ENCODE measurements at places on chromosomes 6 and 20.

GRCh38 chr6:41638935-41639808 lies 904 bp downstream of the MDFI start:
- DNase-seq, result peak; percentile 10

DNA sequence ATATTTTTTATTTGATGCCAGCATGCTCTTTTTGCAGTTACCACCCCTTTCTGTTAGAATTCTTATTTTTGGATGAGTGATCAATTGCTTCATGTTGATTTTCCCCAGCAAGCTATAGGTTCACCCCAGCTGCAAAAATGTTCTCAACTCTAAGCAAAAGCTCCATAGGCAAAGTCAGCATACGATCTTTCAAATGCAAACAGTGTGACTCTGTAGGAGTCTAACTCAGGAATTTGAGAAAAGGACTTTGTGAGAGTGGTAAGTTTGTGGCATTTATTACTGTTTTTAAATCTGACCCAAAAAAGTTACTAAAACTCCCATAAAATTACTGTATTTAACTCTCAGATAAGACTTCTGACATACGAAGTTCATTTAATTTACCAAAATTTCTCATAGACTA lies 134.9 kb upstream of the HSF2 start:
- DNase-seq, result no peak

GRCh38 chr6:36683145-36683655 lies 4.7 kb downstream of the CDKN1A start:
- DNase-seq, result no peak

DNA sequence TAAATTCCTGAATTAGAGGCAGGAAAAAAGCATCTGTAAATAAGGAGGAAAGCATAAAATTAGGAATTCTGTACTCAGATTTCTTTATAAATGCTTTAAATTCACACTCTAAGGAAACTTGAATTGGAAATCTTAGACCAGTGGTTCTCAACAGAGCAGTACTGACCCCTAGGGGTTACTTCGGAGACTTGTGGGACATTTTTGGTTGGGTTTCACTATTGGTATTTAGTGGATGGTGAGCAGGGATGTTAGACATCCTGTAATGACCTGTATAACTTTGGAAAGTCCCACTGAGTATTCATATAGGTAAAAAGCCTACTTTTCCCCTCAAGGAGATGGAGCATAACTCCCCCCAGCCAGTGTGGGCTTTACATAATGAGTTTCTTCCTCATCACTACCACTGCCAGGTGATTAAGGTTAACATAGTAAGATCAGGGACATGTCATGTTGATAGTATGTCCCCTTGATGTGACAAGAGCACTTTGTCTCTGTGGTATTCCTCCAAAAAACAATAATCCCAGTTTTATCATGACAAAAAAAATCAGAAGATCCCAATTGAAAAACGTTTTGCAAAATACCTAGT lies 31.0 kb downstream of the GLO1 start:
- DNase-seq, result peak; percentile 51

DNA sequence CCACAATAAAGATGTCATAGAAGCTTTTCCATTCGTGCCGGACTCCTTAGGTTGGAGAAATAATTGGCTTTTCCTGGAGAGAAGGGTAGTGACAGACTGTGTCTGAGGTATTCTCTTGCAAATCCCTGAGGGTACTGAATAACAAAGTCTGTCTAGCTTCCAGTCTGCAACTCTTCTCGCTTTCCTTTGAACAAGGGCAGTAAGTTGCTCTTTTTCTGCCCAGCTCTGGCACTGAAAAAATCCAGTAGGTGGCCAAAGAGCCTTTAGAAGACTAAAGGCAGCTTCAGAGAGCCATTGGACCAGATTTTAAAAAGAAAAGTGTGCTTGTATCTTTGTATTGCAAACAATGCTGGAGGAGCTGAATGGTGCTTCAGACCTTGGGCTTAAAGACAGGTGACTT lies 20.7 kb upstream of the RREB1 start:
- peak; percentile 22 for DNase-seq

DNA sequence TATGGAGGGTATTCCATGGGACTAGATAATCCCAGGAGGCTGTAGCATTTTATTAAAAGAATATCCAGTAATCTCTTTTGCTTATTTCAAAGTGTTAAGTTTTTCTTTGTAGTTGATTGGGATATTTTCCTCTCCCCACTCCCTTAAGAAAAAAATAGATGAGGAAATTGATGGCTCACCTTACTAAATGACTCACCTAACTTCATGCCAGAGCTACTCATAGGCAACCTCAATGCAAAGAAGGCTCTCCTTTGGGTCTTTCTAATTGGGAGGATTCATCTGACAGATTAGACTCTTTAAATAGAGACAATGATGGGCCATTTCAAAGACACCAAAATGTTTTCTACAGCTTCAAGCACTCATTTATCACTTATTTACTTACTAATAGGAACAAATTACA lies 528.5 kb upstream of the BTBD3 start:
- no peak for DNase-seq

DNA sequence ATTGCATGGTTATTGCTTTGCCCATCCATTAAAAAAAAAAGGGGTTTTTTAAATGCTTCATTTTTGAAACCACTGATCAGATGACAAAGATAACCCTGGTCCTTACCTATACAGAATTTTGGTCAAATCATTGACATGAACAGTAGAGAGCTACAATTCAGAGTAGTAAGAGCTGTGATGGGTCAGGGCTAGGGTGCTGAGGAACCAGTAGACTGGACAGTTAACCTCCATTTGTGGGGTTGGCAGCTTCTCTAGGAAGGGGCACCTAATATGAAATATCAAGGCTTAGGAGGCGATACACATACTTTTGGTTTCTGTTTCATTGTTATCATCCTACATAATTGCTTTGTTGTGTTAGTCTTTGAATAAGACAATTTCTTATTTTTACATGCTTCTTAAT lies 55.1 kb downstream of the ORC3 start:
- no peak for DNase-seq

DNA sequence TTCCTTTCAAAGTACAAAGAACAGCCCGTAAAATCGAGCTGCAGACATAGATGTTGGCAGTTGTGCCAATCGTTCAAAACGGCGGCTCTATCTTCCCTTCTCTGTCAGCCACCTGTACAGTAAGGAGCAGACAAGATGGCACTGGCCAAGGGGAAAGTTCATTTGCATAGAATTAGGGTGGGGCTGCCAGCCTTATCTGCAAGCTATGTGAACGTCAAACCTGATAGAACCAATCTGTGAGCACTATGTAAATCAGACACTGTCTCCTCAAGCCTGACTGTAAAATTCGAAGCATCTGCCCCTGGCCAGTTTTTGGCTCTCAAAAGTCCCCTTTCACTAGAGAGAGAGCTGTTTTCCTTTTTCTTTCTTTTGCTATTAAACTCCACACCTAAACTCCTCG lies 374.5 kb downstream of the EPM2A start:
- no peak for DNase-seq

GRCh38 chr6:6619021-6619794 lies 30.7 kb downstream of the LY86 start:
- no peak for DNase-seq

DNA sequence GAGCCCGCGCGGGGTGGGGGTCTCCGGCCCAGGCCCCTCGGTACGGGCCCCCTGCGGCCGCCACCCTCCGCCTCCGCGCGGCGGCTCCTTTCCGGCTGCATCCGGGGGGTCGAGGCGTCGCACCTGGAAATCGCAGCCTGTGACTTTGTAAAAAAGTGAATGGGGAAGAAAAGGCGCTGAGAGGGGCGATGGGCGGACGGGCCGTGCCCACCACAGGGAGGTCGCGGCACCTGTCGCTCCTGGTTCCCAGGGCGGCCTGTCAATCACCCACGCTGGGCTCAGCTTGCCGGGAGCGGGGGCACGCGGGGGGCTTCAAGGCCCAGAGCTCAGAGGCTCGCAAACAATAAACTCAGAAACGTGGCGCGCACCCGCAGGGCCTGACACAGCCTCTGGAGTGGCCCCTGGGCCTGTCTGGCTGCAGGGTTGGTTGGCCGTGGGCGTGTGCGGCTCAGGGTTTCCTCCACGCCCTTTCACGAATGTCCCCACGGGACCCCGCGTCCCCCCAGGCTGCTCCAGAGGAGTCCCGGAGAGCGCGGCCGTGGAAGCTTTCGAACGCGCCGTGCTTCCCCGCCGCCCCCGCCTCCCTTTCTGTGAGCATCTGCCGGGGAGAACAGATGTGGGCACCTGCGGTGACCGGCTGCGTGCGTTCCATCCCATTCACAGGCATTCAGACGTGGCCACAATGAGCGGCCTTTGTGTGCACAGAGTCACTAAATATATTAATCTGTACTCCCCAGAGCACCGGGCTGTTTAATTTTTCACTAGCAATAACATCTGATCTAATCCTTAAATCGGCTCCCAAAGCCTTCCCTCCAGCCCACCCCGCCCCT lies 6.1 kb upstream of the DLL1 start:
- no peak for DNase-seq

- DNase-seq, result no peak
These were observed 183.1 kb upstream of the MARCKS start for GRCh38 chr6:113674075-113674474.

- peak; percentile 26 for DNase-seq
These were observed 64.9 kb downstream of the C6orf58 start for GRCh38 chr6:127641905-127642304.

DNA sequence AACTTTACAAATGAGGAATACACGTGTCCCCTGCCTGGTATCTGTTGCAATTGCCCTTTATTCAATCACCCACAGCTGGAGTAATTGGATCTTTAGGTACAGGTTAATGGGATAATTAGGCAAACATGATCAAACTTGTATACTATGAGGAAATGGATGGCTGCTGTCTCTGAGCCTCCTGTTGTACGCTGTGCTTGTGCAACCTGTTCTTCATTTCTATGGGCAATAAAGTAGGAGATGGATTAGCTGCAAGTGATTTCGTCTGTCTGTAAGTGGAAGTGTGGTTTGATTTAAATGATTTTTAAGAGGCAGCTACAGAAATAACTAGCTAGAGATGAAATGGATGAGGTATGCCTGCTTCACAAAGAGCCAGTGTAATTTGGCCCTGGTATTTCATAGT lies 474.1 kb downstream of the RNF144B start:
- DNase-seq, result no peak

- no peak for DNase-seq
These were observed 244.4 kb upstream of the HSF2 start for GRCh38 chr6:122154912-122155575.

DNA sequence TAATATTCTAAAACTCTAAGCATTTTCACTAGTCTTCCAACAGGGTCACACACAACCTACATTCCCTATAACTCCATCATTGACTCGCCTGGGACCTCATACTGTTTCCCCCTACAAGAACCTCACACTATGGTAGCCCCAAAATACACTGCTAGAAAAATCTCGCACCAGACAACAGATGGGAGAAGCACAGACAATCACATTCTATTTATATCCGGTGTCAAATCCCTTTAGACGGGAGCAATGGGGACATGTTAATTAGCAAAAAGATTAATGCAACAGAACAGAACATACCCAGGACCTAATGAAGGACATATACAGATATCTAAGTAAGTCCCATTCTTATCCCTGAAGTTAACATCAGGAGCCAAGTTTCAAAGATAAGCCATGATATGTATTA lies 33.6 kb downstream of the TMX4 start:
- no peak for DNase-seq

DNA sequence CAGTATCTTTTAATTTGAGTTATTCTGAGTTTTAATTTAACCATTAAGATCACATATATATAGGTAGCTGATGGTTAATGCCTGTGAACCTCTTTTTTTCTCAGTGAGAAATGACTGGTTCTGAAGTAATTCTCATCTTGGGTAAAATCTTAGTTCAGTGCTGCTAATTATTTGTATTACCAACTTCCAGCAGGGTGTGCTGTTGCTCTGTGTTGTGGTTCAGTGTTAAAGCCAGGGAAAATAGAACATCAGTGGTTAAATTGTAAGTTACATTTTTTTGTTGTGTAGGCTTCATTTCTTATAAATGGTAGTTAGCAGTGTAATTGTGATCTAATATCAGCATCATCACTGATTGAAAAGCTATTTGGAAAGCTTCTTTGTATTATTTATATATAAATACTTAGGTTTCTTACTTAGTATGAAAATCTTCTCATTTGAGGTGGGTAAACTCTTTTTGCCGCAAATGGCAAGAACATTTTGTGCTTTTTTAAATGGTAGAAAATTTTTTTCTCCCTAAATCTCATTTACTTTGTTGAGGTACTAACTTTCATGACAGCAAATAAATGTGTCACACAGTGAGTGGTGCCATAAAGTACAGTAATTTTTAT lies 43.7 kb downstream of the CDC5L start:
- peak; percentile 57 for DNase-seq

DNA sequence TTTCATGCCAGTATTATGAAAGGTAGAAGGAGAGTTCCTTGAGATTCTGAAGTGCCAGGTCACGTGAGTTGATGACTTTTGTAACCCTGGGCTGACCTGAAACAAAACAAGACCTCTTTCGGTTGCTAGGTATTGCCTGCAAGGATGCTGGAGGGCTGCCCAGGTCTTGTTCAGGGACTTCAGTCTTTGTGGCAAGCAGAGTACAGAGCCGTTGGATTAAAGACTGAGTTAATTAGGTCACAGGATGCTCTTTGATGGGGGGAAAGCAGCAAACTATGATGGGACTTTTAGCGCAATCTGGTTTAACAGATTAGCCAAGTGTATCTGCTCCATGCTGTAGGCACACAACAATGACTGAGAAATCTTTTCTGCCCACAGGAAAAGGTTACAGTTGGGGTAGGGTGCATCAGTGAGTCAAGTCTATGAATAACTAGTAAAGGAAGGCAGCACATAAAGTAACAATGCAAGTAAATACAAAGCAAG lies 12.8 kb upstream of the ELOVL5 start:
- DNase-seq, result no peak

GRCh38 chr6:50541941-50542340 lies 171.4 kb upstream of the TFAP2D start:
- DNase-seq, result no peak

GRCh38 chr6:169997187-169997929 lies 245.9 kb downstream of the ERMARD start:
- DNase-seq, result no peak

DNA sequence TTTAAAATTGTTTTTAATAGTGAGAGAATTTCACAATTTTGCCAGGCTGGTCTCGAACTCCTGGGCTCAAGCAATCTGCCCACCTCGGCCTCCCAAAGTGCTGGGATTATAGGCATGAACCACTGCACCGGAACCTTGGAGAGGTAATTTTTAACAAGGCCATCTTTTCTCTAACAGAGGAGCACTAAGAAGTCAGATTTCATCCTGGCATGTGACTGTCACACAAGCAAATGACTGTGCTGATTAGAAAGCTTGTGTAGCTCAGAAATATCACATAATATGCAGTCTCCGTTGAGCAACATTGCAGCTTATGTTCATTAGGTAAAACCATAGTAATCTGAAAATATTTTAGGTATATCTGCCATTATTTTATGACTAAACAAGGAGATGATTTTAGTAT lies 156.0 kb downstream of the CCDC170 start:
- DNase-seq, result no peak

DNA sequence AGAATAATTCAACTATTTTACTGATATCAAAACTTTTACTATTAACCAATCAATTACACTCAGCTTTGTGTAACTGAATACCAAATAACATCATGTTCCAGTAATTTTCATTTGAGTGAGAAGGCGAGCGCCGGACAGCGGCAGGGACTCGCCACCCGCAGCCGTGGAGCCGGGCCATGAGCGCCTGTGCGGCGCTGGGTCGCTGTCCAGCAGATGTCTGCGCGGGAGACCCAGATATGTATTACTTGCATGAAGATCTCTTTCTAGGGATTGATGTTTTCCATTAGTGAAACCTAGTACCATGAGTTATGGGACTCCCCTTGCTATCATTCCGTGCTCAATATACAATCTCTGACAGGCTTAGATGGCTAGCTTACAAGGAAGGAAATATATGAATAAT lies 245.1 kb upstream of the PRSS16 start:
- DNase-seq, result no peak

GRCh38 chr6:47737406-47737805 lies 39.0 kb downstream of the ADGRF4 start:
- DNase-seq, result no peak

GRCh38 chr20:25360631-25361286 lies 29.9 kb downstream of the ABHD12 start:
- DNase-seq, result no peak
